ENCODE measurements at places on chromosomes 1 and 21. TPM values are rescaled to one million over a fixed set of nuclear protein-coding genes. Genes with fewer than 3 reads are reported as not detected.
A peak's percentile ranks its signal among the peaks of the same experiment; 100 is the strongest.

Gene AGT
- not detected for total RNA-seq

Gene UTS2
- total RNA-seq = not detected

Gene CAMK1G
- 0.11 TPM for total RNA-seq

Gene HSPB7
- total RNA-seq = 35.7 TPM

DNA sequence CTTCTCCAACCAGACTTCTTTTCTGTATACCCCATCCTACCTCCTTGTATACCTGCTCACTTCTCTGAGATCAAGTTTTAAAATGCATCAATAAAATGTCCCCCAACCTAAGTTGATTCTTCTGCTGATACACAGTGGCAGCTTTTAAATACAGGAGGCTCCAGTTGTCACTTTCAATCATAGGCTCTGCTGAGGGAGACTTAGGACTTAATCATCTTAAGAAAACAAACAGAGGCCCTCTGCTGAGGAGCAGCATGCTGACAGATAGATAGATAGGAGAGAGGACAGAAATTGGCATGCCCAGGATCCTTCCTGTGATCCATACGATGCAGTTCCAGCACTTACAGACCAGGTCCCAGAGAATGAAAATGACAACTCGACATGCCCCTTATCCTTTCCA lies 311.0 kb upstream of the PROX1 start:
- no peak for DNase-seq

DNA sequence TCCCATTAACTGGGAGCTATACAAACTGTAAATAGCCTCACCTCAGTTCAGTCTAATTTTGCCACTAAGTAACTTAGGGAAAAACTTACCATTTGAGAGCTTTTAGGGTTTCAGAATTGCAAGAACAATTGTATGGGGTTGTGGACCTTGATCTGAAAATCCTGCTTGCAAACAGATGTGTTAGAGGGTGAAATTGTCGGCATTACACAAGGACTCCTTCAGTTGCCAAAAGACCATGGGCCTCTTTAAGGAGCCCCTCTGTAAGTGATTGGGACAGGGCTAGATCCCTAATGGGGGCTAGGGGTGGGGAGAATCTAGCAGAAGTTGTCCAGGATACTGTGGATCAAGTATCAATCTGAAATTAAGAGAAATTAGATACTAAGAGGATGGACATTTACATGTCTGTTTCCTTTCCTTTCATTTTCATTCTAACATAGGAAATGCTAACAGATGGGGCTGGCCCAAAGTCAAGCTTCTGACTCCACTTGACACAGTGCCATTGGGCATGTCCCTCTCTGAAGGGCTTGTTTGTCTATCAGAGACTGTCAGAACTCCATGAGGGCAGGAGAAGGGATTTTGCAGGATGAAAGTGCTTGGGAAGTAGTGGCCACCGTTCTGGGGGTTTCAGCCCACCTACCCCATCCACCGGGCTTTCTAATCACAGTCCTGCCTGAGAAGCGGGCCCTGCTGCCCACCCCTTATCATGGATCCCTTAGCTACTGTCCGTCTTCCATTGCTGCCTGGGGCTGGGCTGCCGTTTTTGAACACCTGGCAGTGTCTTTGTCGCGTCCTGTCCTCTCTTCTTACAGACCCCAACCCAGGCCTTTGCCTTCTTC lies 54.7 kb downstream of the STUM start:
- DNase-seq = peak; percentile 92

DNA sequence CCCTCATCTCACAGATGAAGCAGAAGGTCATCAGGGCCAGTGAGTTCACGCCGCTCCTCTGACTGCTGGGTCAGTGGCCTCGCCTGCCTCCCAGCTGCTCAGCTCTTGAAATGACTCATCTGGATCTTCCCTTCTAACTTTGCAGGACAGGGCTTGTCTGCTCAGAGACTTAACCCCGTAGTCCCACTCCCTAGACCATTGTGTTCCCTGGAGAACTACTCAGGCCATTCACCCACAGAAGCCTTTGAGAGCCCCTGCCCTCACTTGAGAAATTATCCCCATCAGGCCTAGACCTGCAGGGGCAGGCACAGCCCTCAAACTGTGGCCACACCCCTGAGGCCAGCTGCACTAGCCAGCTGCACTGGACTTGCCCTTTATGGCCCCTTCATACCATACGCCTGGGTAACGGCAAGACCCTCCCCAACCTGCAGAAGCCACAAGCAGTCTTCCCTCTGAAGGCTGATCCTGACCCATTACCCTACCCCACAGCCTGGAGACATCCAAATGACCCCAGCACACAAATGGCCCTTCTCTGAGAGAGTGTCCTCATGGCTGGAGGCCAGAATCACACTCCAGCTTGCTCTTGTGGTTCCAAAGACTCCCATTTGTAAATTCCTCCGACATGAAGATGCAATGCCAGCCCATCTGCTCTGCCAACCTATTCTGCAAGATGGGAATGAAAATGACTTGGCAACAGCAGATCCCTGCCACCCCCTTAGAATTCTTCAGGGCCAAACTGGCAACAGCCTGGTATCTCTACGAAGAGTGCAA lies 33.2 kb downstream of the RCSD1 start:
- peak; percentile 83 for DNase-seq

GRCh38 chr21:34822942-34823341 lies 154.1 kb downstream of the CLIC6 start:
- DNase-seq = peak; percentile 93

GRCh38 chr1:2372551-2373490 lies 18.5 kb downstream of the MORN1 start:
- DNase-seq = no peak

DNA sequence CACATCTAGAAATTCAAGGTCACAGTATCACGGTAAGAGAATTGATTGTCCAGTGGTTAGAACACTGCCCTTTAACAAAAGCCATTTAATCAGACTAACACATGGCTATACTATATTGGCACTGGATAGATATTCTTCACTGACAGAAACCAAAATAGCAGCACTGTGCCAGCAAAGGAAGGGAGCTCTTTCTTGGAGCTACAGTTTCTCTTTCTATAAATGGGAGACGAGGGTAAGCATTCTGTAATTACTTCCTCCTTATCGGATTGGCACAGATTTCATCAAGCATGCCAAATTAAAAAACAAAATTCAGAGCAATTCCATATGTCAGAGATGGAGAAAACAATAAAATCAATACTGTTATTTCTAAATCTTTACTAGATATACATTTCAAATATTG lies 115.7 kb upstream of the CACYBP start:
- no peak for DNase-seq

DNA sequence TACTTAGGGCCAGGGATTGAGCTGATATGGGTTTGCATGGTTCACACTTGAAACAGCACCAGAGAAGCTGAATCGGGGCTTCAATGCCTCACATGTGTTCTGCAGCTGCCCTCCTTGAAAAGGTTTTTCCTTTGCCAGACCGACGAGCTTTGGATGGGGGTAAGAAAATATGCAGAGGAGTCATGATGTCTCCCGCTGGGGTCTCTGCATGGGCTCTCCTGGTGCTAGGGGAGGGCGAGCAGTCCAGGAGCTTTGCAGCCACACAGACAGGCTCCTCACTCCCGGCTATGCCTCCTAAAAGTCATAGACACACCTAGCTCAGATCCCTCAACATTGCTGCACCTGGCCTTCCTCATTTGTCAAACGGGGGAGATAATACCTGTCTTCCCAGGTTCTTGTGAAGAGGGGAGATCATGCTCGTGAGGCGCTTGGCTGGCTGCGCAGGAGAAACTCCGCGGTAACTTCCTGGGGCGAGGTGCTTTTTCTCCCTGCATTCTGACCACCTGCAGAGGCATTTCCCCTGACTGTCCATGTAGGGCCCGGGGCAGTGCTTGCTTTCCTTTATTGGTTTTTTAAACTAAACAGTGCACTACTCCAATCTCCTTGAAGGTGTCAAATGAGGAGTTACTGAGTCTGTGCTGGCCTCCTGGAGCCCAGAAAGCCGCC lies 112.4 kb downstream of the PLXNA2 start:
- no peak for DNase-seq

All from GM23248 (cell line).